ENCODE measurements at places on chromosomes 12 and 14.

DNA sequence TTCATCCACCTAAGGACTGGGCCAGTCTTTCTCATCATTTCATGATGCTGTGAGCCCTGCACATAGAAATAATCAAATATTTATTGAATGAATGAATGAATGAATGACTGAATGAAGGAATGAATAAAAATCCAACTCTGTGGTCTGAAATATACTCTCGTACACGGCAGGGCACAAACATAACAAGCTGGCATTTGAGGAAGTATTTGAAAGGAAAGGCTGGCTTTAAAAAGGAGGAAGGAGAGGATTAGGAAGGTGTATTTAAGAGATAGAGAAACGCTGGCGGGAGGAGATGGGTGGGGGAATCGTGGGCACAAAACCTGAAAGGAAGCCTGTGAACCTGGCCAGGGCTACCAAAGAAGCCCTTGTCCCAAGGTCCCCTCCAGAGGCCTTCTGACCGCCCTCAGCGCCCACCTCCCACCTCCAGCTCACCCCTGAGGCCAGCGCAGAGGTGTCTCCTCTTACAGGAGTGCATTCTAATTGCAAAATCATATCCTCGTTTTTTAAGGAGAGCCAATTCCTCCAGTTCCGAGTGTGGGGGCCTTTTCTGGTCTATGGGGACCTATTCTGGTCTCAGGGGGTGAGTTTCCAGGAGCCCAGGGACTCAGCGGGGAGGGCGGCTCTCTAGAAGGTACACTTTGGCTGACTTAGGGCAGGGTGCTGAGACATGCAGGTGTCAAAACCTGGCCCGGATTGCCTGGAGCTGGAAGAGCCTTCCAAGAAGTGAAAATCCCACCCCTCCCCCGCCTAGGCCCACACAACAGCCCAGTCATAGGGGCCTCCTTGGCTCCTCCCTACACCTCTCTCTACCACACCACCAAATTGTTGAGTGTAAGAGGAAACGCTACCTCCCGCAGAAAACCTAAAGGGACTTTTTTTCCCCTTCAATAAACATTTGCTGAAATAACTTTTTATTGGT, 8.7 kb upstream of the JDP2 start:
- DNase-seq: no peak

GRCh38 chr12:67241482-67241881, 27.7 kb upstream of the CAND1 start:
- DNase-seq: no peak

DNA sequence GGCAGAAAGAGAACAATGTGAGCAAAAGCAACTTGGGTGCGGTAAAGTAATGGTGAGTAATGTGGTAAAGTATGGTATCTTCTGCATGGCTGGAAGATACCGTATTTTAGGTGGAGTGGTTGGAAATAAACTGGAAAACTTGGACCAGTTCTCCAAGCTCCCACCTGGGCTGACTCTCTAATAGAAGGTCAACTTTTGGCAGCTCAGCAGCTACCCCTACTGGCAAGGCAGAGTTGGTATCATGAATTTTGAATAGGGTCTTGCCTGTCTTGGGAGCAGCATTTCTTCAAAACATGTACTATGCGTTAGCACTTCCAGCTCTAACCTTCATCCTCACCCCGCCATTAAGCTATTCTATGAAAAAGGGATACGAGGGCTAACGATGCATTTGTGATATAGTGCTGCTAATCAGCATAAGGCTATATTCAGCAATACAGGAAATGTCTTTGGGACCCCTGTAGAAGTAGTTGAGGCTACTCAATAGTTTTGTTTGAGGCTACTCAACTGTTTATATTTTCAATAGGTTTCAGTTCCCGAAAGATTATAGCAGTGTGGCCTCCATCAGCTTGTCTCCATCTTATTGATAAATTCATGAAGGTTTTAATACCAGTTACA, 276.3 kb upstream of the FAR2 start:
- DNase-seq: no peak

DNA sequence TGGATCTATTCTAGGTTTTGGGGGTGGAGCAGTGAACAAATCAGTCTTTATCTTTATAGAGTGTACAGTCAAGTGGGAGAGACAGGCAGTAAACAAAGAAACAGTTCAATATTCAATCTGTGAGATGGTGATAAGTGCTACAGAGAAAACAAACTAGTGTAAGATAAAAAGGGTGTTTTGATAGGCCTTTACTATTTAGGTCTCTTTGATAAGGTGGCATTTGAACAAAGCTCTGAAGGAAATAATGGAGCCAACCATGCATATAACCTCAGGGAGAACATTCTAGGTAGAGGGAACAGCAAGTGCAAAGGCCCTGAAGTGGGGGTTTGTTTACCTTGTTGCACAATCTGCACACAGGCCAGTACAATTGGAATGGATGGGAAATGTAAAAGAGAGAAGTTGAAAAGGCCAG, 47.3 kb downstream of the PTPN11 start:
- no peak for DNase-seq

DNA sequence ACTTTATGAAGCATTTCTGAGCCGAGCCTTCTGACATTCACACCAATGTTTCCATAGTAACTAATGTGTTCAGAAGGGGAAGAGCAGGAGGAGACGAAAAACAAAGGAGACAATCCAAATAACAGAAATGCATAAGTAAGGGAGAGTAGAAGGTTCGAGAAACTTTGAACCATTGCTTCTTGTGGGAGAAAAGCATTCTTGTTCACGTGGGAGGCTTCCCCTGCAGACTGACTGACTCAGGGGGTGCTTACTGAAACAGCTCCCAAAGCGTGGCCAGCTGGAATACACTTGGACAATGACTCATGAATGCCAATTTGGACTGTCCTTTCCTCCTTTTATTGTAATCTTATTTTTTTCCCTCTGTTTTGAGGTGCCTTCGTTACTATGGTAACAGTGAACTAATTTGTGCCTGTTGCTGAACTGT, 73.9 kb downstream of the NEDD1 start:
- DNase-seq: peak; percentile 39

DNA sequence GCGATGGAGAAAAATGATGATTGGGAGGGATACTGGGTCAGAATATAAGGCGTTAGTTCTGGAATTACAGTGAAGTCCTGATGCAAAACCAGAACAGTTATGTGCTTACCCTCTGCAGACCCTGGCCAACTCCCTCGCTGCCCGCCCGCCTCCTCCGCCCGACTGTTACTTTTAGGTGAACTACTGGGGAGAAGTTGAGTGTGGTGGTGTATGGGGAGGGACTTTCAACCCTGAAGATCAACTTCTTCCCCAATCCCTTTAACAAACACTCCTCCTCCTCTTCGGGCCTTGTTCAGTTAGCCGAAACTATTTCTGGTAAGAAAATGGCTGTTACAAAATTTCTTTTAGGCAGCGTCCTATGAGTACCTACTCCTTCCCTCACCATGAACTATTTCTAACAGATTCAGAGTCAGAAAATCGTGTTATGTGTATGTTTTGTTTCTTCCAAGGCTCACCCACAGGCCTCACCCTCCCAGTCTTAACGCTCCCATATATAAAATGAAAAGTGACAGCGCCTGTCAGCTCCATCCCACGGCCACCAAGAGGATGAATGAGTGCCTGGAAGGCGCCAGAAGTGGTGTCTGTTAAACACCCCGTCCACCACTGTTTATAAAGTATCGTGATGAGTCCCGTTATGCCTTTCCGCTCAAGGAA, 1.3 kb downstream of the FBXO33 start:
- DNase-seq: no peak

GRCh38 chr14:22908601-22909000, 10.3 kb downstream of the RBM23 start:
- DNase-seq: no peak

- DNase-seq: no peak
Observed at GRCh38 chr12:23559268-23559753, 390.2 kb downstream of the SOX5 start.

DNA sequence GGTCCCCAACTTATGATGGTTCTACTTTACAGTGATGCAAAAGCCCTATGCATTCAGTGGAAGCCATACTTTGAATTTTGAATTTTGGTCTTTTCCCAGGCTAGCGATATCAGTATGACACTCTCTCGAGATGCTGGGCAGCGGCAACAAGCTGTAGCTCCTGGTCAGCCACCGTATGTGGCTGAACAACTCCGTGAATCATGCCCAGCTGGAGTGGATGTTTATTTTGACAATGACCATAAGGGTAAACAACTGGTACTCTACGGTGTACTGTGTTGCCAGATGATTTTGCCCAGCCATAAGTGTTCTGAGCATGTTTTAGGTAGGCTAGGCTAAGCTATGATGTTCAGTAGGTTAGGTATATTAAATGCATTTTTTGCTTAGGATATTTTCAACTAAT, 8.2 kb upstream of the ZNF410 start:
- DNase-seq: no peak

GRCh38 chr14:89186856-89187376, 230.1 kb downstream of the FOXN3 start:
- no peak for DNase-seq

- no peak for DNase-seq
Observed at GRCh38 chr12:50186681-50187080, 19.5 kb upstream of the CERS5 start.

DNA sequence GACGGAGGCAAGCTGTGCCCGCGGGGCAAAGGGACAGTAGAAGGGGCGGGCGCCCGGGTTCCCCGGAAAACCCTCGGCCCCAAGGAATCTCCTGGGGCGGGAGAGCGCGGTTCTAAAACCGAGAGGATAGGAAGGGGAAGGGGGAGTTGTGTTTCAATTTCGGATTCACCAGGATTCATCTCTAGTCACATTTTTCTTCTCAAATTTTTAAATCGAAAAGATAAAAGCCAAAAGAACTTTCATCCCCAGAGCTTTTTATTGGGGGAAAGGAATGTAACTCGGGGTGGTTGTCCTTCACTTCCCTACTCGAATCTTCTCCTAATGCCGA, 1.4 kb downstream of the BMP4 start:
- DNase-seq: no peak

GRCh38 chr12:128690641-128691040, 133.1 kb downstream of the SLC15A4 start:
- DNase-seq: no peak

- DNase-seq: no peak
Observed at GRCh38 chr14:100287202-100287997, 18.8 kb downstream of the SLC25A29 start.

- DNase-seq: no peak
Observed at GRCh38 chr14:101351146-101351545, 210.1 kb upstream of the DIO3 start.

- DNase-seq: no peak
Observed at GRCh38 chr12:6608592-6609281, 1.6 kb upstream of the CHD4 start.

DNA sequence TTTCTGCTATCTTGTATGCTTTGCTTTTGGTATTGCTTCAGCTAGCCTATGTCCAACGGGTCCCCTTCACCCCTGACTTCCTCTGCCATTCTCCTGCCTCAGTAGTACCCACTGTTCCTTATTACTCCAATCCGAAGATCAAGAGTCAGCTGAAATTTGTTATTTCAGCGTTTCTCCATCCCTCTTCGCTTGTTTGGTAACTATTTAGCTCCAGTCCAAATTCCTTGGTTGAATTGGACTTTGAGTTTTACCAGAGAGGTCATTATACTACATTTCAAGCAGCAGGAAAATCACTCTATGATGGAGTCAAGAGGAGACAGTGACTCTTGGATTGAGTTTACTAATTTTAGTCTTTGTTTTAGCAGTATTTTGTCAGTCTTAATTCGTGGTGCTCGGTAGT, 4.5 kb downstream of the ETFBKMT start:
- no peak for DNase-seq

DNA sequence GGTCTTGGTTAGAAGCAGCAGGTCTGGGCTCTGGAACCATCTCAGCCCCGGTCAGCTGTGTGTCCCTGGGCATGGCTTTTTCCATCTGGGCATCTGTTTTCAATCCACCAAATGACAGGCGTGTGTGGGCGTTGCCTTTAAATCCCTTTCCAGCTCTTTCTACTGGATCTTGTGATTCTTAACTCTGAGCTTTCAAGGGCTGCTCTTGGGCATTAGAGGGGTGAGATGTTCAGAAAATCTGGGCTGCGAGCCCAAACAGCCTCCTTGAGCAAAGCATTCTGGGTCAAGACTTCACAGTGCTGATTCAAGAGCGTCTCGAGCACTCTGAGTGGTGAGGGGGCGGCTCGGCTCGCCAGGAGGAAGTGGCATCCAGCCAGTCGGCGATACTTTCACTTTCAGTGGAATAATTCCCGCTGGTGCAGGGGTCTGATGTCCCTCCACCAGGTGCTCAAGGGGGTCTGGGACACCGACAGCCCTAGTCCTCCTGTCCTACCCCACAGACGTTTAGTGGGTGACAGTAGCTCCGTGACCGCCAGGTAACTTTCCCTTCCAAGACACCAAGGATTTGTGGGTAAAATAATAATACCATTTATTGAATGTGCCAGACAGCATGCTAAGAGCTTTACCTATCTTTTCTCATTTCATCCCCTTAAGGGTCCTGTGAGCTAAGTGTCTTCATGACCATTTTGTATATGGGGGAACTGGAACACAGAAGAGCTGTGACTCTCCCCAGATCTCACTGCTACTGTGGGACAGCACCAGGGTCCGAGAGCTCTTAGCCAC, 114.0 kb downstream of the PLXNC1 start:
- peak; percentile 76 for DNase-seq

GRCh38 chr14:52080158-52080800, 11.4 kb upstream of the NID2 start:
- no peak for DNase-seq
